ENCODE measurements at places on chromosomes 13 and 19.

- DNase-seq, result peak; percentile 59
Observed at GRCh38 chr19:10815969-10816644, 19.9 kb downstream of the TMED1 start.

DNA sequence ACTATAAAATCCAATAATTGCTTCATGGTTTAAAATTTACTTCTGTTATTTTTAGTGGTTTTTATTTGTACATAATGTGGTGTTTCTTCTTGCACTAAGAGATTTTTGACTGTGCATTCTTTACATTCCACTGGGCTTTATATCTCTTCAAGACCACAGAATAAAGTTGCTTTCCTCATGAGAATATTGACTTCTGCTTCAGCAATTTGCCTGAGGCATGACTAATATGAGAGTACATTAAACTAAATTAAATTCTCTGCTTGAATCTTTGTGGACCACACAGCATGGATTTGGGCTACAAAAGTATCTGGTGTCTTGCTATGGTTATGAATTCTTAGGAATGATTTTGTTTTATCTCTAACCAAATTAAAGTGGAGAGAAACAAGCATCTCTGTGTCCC is 1463.4 kb upstream of the PCDH20 start:
- peak; percentile 85 for DNase-seq

- peak; percentile 82 for DNase-seq
Observed at GRCh38 chr19:55519451-55520311, 17.3 kb downstream of the SBK2 start.

GRCh38 chr19:10811391-10812111 is 24.5 kb downstream of the TMED1 start:
- DNase-seq, result no peak

DNA sequence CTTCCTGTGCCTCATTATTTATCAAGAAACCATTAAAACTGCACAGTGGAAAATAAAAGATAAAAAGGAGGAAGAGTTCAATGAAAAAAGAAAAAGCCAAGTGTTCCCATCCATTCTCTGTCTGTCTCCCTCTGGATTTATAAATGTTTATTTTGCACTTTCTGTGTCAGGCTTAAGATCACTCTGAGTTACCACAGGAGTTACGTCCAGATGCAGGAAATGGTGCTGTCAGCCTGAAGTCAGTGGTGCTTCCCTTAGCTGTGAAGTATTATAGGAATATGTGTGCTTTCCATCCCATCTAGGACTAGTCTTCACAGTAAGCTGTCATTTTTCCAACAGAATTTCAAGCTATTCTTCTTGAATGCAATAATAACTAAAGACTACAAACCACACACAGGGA is 420.2 kb downstream of the KCTD12 start:
- no peak for DNase-seq

- no peak for DNase-seq
Observed at GRCh38 chr13:99378985-99379733, 72.0 kb upstream of the GPR183 start.

DNA sequence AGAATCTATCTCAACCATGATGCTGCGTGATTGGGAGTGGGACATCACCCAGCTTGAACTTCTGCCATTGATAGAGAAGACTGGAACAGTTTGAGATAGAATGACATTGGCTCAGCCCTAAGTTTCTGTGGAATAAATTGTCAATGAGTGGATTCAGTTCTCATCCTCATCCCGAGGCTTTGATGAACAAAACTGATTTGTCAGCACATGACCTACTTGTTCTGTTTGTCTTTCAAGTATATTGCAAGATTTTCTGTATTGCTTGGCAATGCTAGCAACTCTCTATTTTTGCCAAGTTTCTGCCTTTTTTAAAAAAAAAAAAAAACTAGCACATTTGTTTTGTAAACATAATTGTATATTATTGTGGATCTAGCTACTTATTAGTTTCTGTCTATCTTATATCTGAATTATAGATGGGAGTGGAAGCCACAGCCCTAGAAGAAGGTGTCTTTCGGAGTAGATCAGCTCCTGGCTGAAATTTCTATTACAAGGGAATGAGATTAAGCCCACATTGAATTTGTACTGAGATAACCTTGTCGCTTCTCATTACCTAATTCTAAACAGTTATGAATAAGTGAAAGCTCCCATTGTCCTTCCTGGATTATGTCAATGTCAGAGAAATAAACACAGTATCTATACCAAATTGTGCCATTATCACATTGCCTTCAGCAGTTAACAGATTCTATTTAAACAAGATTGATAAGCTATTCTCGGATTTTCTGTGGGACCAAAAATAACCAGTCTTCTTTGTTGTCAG is 166.1 kb downstream of the TNFSF13B start:
- DNase-seq, result no peak

DNA sequence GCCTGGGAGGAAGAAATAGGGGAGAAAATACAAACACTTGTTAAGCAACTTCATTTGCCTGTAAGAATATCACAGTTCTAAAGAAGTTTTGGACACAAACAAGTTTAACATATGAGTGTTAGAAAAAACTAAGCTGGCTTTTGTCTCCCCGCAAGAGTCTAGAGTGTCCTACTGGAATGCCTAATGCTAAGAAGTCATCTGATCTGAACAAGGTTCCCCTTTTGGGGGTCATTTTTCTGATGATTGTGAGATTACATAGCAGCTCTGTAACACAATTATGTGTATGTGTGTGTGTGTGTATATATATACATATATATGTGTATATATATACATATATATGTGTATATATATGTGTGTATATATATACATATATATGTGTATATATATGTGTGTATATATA is 12.7 kb downstream of the DNMT1 start:
- no peak for DNase-seq
